ENCODE measurements at places on chromosomes 5 and 9.
A peak's percentile ranks its signal among the peaks of the same experiment; 100 is the strongest.

DNA sequence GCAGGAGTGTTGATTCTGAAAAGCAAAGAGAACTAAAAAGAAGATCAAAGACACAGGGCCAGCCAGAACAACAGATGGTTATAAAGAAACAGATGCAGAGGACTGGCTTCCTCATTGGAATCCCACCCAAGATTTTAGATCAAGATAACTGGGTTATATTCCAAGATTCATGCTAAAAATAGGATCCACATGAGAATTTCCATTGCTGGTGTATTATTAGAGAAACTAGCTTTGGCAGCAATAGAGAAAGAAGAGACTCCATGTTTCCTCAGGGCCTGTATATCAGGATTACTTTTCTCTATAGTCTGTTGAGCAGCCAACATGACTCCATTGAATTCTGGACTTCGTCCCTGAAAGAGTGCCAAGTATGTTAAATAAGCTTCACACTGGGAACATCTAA, 367.3 kb downstream of the TUSC1 start:
- no peak for DNase-seq

DNA sequence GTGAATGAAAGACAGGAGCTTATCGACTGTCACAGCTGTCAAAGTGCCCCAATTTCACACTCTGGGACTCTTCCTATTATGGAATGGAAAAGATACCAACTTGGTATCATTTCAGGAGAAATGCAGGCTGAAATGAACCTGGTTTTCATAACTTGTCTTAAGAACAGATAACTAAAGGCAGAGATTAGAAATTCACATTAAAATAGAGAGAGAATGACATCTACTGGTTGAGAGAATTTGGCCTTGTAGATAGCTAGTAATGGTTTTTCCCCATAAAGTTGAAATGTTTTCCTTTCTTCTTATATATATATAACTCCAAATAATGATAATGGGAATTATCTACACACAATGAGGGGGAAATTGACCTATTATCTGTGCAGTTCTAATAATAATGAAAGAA, 600.2 kb upstream of the CCNG1 start:
- no peak for DNase-seq

DNA sequence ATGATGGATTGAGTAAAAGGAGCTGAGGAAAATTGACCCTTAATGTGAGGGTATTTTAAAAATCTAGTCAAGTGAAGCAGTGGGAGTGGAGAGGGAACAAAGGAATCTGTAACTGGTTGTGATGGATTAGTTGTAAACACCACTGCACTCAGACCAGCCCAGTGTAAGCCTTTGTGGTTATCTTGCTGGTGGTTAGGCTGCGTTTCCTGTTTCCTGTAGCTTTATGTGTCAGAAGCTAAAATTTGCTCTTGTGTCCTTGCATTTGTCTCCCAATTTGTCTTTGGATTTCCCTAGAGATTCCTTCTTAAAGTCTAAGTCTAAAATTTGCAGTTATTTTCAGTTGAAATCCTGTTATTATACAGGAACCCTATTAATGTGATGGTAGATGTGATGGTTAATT, 6.3 kb downstream of the IFNA21 start:
- DNase-seq, result peak; percentile 43

- no peak for DNase-seq
These were observed 34.9 kb downstream of the NREP start for GRCh38 chr5:111722140-111722539.

GRCh38 chr9:80797831-80798688, 891.3 kb downstream of the TLE1 start:
- peak; percentile 31 for DNase-seq

- DNase-seq, result peak; percentile 15
These were observed 13.3 kb downstream of the CDC26 start for GRCh38 chr9:113261917-113262671.

- DNase-seq, result peak; percentile 30
These were observed 24.7 kb downstream of the KLF9 start for GRCh38 chr9:70389621-70390266.

DNA sequence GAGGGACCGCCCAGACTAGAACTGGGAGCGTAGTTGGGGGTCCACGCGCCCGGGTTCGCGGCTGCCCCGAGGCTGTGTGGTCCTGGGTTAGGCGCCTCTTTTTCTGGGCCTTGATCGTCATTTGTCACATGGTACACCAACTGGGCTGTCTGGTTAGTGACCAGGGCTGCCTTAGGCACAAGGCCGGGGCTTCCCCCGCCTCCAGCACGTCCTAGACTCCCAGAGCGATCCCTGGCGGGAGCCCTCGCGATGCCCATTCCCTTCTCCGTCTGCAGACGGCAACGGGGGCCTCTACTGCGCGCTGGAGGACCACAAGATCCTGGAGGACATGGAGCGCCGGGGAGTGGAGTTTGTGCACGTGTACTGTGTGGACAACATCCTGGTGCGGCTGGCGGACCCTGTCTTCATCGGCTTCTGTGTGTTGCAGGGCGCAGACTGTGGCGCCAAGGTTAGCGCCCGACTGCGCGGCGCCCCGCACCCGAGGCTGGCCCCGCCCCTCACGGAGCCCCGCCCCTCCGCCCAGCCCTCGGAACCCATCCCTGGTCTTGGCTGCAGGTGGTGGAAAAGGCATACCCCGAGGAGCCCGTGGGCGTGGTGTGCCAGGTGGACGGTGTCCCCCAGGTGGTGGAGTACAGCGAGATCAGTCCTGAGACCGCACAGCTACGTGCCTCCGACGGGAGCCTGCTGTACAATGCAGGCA, 1.5 kb downstream of the UAP1L1 start:
- peak; percentile 81 for DNase-seq

DNA sequence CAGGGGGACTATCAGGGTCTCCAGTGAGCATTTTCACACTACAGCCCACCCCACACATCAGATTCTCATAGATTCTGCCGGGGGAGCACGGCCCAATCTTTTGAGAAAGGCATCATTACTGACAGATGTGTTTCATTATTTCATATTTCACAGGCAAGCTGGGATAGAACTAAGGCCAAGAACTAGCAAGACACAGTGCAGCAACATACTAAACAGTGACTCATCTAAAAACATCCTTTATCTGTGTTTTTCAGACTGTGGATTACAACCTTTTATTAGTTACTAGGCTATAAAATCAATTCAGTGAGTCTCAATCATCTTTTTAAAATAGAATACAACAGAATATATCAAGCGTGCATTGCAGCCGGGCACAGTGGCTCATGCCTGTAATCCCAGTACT, 59.8 kb downstream of the CPLANE1 start:
- DNase-seq, result no peak

DNA sequence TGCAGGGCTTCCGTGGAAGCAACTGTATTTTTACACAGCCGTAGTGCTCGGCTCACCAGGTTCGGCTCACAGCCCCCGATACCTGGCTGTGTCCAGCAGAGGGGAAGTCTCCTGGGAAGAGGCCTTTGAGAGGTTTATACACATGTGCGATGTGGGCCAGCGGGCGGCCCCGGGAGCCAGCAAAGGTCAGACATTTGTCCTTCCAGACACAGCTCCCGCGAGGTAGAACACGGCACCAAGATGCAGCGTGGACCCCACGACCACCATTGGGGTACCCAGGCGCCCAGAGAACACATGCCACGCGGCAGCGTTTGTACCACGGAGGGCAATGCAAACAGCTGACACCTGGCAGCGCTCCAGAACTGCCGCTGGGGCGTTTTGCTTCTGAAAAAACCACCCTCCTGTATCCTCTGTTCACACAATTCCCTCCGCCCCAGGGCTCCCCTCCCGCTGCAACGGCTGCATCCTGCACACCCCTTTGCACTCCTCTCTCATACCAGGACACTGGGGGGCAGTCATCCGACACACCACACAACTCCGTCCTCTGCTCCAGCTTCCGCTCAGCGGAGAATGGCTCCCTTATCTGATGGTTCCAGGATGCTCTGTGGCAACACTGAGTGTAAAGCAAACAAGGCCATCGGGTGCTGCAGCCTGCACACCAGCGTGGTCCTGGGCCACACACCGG, 235.3 kb downstream of the SYK start:
- peak; percentile 92 for DNase-seq

DNA sequence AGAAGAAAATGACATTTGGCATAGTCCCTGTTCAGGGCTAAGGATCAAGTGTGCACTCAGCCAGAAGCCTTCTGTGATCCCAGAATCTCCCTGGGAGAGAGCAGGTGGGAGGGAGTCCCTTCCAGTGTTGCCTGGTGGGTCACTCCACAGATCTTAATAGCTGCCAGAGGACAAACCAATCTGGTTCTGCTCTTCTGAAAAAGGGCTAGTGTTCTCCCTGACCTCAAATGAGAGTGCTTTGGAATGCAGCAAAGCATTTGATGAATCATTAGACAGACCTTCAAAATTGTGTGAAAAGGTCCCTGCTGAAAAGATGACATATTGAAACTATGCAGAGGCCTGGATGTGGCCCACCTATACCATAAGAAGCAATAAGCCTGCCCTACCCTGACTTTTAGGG, 339.7 kb downstream of the TMEM232 start:
- peak; percentile 15 for DNase-seq

- no peak for DNase-seq
These were observed 159.1 kb downstream of the PAX5 start for GRCh38 chr9:36874921-36875320.

- DNase-seq, result no peak
These were observed 256.7 kb downstream of the NDUFS4 start for GRCh38 chr5:53817183-53817582.

GRCh38 chr9:32339424-32339823, 45.0 kb upstream of the ACO1 start:
- DNase-seq, result no peak

DNA sequence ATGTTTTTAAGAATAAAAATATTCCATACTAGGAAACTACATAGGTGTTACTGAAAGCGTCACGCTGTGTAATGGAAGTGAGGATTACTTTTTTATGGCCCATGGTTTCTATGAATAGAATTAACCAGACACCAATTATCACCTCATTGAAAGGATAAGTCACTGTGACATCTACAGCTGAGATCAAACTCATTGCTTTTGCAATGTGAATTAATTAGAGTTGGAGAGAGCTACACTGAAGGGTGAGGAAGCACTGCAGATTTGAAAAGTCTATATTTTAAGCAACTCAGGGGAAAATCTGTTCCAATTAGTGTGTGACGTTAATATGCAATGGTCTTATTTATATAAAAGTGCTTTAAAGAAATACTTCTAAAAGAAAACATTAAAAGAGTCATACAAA, 1300.1 kb upstream of the DMAC1 start:
- DNase-seq, result no peak

DNA sequence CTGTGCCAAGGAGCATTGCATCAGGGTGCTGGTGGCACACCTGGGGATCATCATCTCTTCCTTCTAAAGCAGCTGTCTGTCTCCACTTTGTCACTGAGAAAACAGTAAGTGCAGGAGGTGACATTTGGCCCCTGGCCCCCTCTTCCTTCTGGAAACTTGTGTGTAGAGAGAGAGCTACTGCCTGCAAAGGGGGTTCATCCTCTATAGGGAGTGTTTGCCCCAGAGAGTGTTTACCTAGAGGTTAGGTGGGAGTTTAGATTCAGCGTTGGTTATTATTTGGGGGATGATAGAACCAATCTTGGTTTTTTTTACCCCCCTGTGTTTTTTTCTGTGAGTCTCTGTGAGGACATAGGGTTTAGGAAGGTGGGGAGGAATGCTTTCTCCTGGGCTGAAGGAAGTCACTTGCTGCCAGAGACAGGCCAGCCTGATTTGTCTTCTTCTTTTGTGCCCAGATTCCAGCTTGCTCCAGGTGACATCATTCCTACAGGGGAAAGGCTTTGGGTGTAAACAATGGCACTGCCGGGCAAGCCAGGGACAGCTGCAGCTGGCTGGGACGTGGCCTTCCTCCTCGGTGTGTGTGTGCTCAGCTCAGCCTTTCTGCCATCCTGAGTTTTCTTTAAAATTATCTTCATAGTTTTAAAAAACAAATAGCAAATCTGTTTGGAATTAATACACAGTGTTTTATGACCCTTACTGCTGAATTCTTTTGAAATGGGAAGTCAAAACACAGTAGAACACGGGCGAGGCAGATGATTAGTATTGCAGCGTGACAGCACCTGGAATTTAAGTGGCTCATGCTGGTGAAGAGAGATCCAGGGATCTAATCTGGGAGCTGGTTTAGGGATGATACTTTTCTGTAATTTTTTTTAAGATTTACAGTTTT, 24.5 kb downstream of the PRRC2B start:
- peak; percentile 81 for DNase-seq

DNA sequence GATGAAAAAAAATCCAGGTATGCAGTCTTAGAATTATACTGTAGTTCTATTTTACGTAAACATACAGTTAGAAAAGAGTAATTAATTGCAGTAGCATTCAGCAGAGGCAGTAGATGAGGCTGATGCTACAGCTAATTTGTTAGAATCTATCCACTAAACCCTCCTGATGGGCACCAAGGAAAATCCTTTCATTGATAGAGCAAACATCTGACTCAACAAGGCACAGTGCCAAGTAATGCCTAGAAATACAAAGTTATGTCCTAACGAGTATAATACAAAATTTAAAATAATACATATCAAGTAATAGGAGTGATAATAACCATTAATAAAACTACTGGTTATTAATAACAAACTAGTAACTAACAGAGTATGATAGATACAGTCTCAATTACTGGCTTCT, 9.0 kb downstream of the MOCS2 start:
- no peak for DNase-seq

DNA sequence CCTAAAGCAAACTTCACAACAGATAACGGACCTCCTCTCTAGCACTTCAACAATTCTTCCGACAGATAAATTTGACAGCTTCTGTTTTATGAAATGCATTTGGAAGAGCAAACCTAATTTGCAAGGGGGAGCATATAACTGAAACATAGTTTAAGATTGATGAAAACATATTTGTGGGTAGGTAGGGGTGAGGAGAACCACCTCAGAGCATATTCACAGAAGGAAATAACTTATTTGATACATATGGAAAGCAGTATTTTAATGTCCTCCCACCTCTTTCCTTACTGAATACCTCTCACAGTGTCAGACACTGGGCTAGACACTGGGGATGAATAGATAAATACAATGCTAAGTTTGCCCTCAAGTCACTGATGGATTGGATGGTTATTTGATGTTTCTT, 384.8 kb downstream of the MAT2B start:
- DNase-seq, result no peak

GRCh38 chr5:57774439-57774838, 291.8 kb upstream of the ACTBL2 start:
- no peak for DNase-seq

GRCh38 chr5:172577267-172577909, 63.7 kb upstream of the NEURL1B start:
- no peak for DNase-seq

DNA sequence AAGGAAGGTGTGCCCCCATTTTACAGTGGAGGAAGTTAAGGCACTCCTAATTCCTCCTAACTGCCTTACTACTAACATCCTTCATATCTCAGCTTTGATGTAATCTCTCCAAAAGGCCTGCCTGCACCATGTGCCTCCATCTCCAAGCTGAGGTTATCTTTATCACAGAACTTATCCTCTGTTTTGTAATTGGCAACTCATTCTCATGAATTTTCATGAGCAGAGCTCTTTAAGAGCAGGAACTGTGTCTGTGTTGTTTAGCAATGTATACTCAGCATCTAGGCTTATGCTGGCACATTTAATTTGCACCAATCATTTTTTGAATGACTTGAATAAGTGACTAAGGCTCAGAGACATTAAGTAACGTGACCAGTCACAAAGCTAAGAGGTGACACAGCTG, 147.9 kb upstream of the VLDLR start:
- DNase-seq, result no peak

All from ELF-1 (cell line).